ENCODE measurements at places on chromosomes 4 and X.

GRCh38 chr4:11611868-11612267 lies 183.2 kb upstream of the HS3ST1 start:
- DNase-seq, result no peak

DNA sequence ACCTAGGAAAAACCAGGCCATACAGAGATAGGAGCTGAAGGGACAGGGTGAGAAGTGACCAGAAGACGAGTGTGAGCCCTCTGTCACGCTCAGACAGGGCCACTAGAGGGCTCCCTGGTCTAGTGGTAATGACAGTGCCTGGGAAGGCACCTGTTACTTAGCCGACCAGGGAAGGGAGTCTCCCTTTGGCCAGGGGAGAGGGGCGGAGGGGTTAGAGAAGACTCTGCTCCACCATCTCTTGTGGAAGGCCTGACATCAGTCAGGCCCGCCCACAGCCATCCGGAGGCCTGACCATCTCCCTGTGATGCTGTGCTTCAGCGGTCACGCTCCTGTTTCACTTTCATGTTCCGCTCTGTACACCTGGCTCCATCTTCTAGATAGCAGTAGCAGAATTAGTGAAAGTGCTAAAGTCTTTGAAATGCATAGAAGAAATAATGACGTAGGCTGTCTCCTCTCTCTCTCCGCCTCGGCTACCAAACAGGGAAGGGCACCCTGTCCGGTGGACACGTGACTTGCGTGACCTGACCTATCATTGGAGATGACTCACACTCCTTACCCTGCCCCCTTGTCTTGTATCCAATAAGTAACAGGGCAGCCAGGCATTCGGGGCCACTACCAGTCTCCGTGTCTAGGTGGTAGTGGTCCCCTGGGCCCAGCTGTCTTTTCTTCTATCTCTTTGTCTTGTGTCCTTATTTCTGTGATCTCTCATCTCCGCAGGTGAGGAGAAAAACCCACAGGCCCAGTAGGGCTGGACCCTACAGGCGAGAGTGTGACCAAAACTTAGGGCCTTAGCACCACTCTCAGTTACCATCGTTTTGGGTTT lies 26.7 kb downstream of the HTT-AS start:
- DNase-seq, result peak; percentile 24

GRCh38 chr4:1599026-1599481 lies 85.1 kb downstream of the FAM53A start:
- no peak for DNase-seq

DNA sequence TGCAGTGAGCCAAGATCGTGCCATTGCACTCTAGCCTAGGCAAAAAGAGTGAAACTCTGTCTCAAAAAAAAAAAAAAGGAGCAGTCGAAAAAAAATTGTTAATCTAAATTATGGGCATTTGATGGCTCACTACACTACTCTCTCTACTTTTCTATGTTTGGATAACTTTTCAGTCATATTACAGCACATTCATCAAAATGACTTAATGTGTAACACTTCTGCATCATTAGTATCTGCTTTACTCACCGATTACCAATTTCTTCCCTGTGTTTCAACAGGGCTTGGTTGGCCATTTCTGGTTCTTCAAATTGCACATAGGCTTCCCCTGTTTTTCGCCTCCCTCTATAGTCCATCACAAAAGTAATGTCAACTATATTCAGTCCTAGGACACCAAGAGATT lies 8.4 kb downstream of the GRSF1 start:
- DNase-seq, result no peak

- DNase-seq, result no peak
These were observed 951 bp downstream of the SH3BP2 start for GRCh38 chr4:2793586-2794485.

- DNase-seq, result no peak
These were observed 59.5 kb downstream of the SLC10A7 start for GRCh38 chr4:146462251-146462650.

DNA sequence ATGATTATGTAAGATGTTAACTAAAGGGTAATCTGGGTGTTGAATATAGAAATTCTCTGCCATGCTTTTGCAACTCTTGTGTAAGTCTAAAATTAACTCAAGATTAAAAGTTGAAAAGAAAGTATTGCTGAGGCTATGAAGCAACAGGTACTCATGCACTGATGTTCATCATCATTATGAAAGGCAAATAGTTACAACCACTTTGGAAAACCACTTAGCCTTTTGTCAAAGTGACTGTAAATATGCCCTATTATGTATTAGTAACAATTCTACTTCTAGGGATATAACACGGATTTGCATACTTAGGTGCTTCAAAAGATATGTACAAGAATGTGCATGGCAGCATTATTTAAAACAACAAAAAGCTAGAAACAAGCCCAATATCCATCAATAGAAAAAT lies 227.8 kb upstream of the CXXC4 start:
- no peak for DNase-seq

- DNase-seq, result no peak
These were observed 4.1 kb upstream of the MANBA start for GRCh38 chr4:102764901-102765300.

GRCh38 chrX:13022926-13023325 lies 21.5 kb downstream of the FAM9C start:
- DNase-seq, result no peak

- DNase-seq, result peak; percentile 66
These were observed 7.7 kb upstream of the GABRE start for GRCh38 chrX:151982222-151982621.

- DNase-seq, result no peak
These were observed 13.6 kb downstream of the TLR6 start for GRCh38 chr4:38842994-38843393.

DNA sequence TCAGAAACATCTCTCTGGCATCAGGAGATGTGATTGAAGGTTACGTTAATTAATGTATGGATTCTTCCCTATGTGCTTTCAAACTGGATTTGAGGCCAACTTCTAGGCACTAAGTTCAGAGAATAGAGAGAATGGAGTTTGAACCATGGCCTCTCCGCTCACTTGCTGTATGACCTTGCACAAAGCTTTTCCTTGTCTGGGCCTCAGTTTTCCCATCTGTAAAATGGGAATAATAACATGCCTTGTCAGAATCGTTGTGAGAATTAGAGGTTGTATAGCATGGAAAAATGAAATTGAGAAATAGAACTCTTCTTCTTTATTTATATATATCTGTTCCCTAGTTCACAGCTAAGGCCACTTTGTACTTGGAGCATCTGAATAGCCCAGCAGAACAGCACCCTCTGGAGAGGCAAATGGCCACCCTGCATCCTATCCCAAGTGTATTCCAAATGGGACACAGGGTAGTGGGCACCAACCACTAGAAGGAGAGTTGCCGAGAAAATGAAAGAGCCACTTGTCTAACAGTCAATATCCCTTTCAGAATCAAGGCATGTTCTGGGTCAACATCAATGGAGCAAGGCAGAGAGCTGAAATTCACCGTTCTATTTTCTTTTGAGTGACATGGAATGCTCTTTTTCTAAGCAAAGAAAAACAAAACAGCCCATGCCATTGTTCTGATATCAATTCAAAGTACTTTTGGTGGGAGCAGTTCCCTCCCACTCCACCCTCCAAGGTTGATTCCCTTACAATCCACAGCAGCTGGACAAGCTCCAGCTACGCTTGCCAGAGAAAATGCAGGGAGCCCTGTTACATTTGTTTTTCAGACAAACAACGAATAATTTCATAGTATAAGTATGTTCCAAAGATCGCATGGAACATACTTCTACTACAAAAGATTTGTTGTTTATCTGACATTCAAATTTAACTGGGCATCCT lies 23.3 kb upstream of the MTM1 start:
- DNase-seq, result no peak

DNA sequence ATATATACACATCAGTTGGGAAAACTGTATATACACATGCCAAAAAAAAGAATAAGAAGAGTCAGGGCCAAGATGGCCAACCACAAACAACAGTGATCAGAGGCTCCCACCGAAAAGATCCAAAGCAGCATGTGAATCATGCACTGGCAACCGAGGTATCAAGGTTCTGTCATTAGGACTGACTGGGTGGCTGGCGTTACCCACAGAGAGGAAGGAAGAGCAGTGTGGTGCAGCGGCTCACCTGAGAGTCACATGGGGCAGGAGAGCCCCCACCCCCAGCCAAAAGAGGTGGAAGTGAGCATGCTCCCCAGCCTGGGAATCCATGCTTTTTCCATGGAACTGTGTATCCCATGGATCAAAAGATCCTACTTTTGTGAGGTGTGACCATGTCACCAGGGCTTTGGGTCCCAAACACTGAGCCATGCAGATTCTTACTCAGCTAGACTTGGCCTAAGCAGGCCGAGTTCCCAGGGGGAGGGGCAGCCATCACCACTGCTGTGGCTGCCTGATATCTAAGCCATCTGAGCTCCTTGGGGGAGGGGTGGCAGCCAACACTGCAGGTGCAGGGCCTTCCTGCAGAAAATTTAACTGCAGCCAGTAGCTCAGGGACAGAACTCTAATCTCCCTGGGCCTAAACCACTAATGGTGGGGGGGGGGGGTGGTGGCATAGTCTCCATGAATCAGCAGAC lies 52.8 kb downstream of the P2RY10 start:
- no peak for DNase-seq

GRCh38 chr4:6763330-6763851 lies 19.1 kb upstream of the KIAA0232 start:
- DNase-seq, result no peak

GRCh38 chr4:2642968-2643367 lies 106.5 kb downstream of the FAM193A start:
- DNase-seq, result no peak

Measured in GM04504 (cell line).